Testis (tissue), 5 donors: ENCODE measurements at places on chromosomes 12 and 14. TPM values are rescaled to one million over a fixed set of nuclear protein-coding genes. Genes with fewer than 3 reads are reported as not detected.

CFAP54 gene
- total RNA-seq, result 36.9 TPM

CDCA3 gene
- total RNA-seq, result 43.5 TPM

OR4N5 gene
- total RNA-seq, result not detected

GDF3 gene
- not detected for total RNA-seq

TEX52 gene
- 0.81 TPM for total RNA-seq

RTL1 gene
- total RNA-seq, result 1.2 TPM

GZMH gene
- total RNA-seq, result 1.3 TPM

SLCO1B1 gene
- total RNA-seq, result 0.24 TPM

LPAR5 gene
- total RNA-seq, result 1.5 TPM

TMEM233 gene
- total RNA-seq, result not detected

PCNX4 gene
- 133 TPM for total RNA-seq

CCDC38 gene
- 7.7 TPM for total RNA-seq
